Stimulated activated CD4-positive, alpha-beta T cell treated with anti-CD3 and anti-CD28 coated beads, Interleukin-4, amount 100 ng/mL, for 1 hour (primary cell): ENCODE measurements at places on chromosomes 5 and 9.

DNA sequence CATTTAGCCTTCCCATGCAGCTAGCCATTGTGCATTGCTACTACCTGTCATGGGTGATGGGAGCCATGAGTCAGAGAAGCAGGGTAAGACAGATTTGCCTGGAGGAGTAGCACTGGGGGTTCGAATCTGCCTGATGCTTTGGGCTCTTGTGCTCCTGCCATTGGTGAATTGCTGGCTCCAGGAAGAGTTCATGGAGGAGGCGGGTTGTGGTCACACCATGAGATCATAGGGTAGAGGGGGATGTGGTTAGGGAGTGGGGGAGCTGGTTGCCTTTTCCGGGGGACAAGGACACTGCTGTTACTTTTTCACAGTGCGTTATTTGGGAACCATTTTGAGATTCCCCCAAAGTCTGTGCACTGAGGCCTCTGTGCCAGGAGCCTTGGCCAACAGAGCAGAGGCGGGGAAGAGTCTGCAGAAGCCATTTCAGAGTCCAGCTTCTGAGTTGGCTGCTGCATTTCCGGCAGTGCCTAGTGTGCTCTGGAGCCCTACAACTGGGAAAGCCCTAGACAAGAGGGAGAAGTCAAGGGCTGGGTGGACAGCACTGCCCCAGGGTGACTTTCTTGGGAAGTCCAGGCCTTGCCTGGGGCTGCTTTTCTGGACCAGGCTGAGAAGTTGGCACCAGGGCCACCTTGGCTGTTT lies 6.2 kb downstream of the ANGPTL2 start:
- DNase-seq, result no peak

- no peak for DNase-seq
These were observed 165.8 kb upstream of the STK32A start for GRCh38 chr5:147068998-147069397.

DNA sequence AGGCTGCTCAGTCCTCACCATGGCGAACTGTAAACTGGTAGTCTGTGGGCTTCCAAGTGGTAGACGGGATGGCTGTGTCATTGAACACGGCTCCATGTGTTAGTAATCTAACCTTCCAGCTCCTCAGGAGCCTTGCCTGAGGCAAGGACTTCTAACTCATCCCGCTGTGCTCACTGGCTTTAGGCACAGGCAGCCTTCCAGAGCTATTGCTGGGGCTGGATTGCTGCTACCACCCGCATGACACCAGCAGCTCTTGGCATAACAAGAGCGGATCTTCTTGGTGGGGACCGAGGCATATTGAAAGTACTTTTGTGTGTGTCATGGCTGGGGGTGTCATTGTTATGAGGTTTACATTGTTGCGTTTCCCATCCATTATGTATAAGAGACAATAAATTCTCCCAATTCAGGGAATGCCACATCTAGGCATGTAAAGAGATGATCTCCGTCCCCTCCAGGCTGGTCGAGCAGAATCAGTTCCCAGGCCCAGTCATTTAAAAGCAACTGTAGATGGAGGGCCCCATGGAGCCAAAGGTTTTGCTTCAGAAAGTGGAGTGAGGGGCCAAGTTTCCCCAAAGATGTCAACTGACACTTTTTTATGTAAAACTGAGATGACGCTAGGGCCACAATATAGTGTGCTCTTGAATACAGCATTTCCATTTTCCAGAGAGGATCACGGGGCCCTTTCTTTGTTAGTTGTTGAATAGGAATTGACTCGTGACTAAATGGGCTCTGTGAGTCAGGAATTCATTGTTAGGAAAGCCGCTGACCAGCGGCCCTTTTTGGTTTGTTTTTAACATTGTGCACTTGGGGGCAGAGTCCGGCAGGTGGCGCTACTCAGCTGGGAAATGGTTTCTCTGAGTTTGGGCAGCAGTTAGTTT lies 759.5 kb downstream of the TAF11L14 start:
- peak; percentile 37 for DNase-seq

GRCh38 chr5:32538031-32538547 lies 47.3 kb upstream of the SUB1 start:
- peak; percentile 48 for DNase-seq

GRCh38 chr5:137791799-137792198 lies 37.6 kb upstream of the HNRNPA0 start:
- no peak for DNase-seq

DNA sequence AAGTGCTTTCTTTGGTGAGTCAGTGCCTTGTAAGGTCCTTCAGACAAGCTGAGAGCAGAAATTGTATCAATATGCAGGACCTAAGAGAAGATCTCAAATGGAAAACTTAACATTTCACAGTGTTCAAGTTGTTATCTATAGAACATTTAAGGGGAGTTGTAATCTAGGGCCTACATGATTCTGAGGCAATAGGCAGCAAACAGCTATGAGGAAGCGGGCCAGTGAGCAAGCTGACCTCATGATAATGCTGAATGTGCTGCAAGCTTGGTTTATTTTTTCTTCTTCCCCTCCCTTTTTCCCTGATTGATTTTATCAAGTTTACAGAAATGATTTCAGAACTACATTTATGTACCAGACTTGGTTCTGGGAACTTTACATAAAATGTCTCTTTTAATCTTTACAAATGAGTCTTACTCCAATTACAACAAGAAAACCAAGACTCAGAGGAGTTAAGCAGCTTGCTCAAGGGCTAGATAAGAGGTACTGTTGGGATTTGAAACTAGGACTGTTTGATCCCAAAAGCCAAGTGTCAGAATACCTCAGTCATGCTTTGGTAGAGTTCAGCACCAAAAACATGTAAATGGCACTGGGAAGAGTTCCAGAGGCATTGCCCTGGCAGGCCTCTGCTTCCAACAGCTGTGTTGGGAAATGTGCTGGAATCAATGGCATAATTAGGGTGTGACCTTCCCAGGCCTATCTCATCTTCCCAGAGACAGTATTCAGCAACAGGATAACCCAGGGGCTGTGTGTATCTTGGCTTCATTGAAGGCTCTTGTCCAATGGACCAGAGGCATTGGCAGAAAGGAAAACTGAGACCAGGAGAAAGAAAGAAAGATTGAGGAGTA lies 130.1 kb downstream of the LRRC70 start:
- DNase-seq, result no peak

DNA sequence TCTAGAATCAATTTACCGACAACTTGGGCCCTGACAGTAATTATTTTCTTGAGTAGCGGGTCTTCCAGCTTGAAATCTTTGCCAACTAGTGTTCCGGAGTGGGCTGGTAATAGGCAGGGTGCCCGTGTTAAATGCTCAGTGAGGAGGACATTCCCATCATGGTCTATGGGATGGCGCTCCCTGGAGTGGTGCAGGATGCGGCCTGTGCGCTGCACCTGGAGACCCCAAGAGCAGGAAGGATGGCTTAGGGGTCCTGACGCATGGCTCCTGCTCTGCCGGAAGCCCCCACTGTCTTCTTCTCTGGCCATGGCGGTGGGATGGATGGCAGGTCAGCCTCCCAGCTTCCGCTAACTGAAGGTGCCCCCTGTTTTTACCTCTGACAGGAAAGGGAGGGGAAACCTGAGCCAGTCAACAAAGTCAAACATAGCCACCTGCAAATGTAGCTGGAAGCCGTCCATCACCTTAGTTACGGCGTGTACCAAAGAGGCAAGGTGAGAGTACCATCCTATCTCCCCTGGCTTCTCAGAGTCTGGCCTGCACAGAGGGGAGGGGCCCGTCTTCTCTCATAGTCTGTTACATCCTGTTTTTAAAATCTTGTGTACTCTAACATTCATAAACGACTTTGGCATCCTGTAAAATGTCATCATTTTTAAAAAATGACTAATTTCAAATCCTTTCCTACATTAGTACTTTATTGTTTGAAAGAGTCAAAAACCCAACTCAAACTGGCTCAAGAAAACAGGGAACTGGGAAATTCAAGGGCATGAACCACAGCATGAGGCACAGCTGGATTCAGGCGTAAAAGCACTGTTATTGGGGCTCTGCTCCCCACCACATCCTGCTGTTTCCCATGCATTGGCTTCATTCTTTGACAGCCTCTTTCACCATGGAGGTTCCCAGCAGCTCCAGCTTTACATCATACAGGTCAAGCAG lies 28.5 kb upstream of the UNC5A start:
- no peak for DNase-seq

DNA sequence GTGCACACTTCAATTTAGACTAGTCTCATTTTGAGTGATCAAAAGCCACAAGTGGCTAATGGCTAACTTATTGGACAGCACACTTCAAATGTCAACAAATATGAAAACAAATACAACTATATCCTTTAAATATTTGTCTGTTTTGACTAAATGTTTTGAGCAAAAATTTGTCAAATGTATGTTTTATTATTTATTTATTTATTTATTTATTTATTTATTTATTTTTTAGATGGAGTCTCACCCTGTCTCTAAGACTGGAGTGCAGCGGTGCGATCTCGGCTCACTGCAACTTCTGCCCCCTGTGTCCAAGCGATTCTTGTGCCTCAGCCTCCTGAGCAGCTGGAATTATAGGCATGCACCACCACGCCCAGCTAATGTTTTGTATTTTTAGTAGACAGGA lies 1392.1 kb upstream of the WWC1 start:
- DNase-seq, result no peak

GRCh38 chr5:136260656-136261055 lies 67.7 kb upstream of the SMIM32 start:
- no peak for DNase-seq

- DNase-seq, result peak; percentile 55
These were observed 502 bp downstream of the NSD1 start for GRCh38 chr5:177133853-177134696.

DNA sequence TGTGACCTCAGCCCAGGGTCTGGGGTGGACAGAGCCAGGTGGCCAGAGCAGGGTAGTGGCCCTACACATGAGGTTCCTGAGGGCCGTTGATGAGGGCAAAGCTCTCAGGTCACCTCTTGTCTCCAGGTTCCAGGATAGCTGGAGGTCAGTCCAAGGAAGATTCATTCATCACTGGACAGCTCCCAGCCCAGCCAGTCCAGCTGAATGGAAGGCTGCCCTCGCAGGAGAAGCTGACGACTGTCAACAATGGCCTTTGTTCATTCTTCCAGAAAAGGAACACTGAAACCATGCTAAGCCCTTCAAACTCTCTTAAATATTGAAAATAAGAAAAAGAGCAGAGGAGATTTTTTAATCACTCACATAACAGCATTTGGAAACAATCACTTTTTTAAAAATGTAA lies 169.7 kb upstream of the TBCA start:
- no peak for DNase-seq

- DNase-seq, result no peak
These were observed 67.1 kb upstream of the GGTA1 start for GRCh38 chr9:121566481-121567465.

- DNase-seq, result no peak
These were observed 30.6 kb upstream of the TRIM32 start for GRCh38 chr9:116656501-116656971.

- DNase-seq, result no peak
These were observed 93.2 kb upstream of the OSMR start for GRCh38 chr5:38752622-38753021.

GRCh38 chr9:6024035-6024554 lies 8.7 kb upstream of the RANBP6 start:
- no peak for DNase-seq

DNA sequence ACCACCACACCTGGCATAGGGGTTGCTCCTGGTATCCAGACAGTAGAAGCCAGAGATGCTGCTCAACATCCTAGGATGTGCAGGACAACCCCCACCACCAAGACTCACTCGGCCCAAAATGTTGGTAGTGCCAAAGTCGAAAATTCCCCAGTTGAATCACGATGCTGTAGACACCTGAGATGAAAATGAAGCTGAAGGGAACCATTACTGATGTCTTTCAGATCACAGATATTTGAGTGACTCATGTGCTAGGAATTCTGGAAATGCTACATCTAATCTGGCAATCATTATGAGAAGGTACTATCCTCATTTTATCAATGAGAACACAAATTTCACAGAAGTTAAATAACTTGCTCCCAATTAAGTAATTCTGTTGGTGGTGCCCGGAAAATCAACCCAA lies 21.0 kb upstream of the UBE2QL1 start:
- DNase-seq, result no peak

DNA sequence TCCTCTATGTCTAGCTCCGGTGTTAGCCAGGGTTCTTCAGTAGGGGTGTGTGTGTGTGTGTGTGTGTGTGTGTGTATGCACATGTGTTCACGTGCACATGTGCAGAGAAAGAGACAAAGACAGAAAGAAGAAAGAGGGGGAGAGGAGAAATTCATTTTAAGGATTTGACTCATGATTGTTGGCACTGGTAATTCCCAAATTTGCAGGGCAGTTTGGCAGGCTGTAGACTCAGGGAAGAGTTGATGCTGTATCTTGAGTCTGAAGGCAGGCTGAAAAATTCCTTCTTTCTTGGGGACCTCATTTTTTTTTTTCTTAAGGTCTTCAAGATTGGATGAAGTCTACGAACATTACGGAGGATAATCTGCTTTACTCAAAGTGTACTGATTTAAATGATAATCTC lies 335.7 kb downstream of the NSG2 start:
- no peak for DNase-seq

GRCh38 chr9:136531904-136532798 lies 13.7 kb downstream of the NOTCH1 start:
- no peak for DNase-seq

- no peak for DNase-seq
These were observed 22.6 kb upstream of the BRINP1 start for GRCh38 chr9:119391878-119392277.

GRCh38 chr9:86955561-86955960 lies 8.3 kb upstream of the GAS1 start:
- DNase-seq, result no peak

GRCh38 chr9:138052322-138052615 lies 174.7 kb downstream of the CACNA1B start:
- DNase-seq, result no peak

- DNase-seq, result no peak
These were observed 28.9 kb downstream of the SHC3 start for GRCh38 chr9:89149726-89150125.

- DNase-seq, result no peak
These were observed 23.4 kb downstream of the LIX1 start for GRCh38 chr5:97119007-97119390.

DNA sequence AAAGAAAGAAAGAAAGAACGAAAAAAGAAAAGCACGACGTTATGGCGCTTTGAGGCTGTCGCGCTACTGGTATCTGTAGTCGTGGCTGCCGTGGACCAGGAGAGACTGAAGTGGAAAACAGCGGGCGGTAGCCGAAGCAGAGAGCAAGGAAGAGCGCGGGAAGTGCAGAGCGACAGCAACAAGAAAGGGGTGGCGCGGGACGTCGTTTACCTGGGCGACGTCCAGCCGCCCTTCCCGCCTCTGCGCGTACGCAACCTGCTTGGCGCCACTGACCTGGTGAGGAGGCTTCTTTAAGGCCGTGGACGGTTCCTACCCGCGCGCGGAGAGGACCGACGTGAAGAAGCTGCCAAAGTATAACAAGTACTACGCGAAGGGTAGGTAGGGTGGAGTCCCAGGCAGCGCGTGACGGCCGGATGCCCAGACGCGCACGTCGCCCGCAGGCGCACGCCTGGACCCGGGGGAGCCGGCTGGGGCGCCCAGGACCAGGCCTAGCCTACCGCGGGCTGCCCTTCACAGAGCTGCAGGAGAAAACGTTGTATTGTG lies 15.4 kb downstream of the CCL28 start:
- DNase-seq, result peak; percentile 58

DNA sequence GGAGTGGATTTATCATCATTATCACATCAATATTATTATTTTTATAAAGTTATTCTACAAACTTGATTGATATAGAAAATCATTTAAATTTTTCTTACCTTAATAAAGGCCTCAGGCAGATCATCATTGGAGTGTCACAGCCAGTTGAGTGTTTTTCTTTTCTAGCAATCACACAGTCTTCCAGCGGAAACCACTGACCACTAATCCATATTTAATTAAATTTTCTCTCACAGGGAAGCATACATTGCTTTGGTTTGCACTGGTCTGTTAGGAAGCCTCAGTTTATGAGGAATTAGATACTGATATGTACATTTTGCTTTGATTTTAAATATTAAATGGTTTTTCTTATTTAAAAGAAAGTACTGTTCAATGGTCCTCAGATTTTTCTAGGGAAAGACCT lies 6.7 kb downstream of the SPZ1 start:
- DNase-seq, result no peak
